ENCODE measurements at places on chromosomes 3 and 15. TPM values are rescaled to one million over a fixed set of nuclear protein-coding genes. Genes with fewer than 3 reads are reported as not detected.
A peak's percentile ranks its signal among the peaks of the same experiment; 100 is the strongest.

- H3K27ac ChIP-seq, result no peak overlapping the region
- DNase-seq, result no peak
- no peaks in the 10 kb centered on the region for H3K36me3 ChIP-seq
Measured at GRCh38 chr3:80238606-80239005, 470.8 kb upstream of the ROBO1 start.

GRCh38 chr3:51380601-51381332 lies 4.3 kb upstream of the MANF start:
- no peak for DNase-seq
- H3K36me3 ChIP-seq, result peaks cover 3% of the 10 kb centered on the region
- no peaks in the 10 kb centered on the region for H3K27me3 ChIP-seq
- H3K4me1 ChIP-seq, result peaks cover 8% of the 10 kb centered on the region
- H3K27ac ChIP-seq, result no peak overlapping the region

DNA sequence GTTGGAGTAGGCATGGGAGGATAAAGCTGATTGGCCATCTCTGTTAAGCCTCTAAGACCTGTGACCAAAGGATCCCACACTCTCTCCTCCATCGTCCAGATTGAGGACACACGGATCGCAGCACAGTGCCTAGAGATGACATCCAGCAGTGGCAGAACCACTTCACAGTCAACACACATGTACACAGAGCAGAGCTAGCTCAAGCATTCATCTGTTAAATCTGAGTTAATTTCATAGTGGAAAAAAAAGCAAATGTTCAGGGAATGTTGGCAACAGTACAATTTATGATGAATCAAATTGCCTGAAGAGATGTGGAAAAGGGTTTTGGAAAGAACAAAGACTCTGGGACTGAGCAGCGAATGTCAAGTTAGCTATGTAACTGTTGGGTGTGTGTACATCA lies 108.1 kb upstream of the PLAAT1 start:
- no peak overlapping the region for H3K27ac ChIP-seq
- no peak for DNase-seq
- peaks cover 16% of the 10 kb centered on the region for H3K27me3 ChIP-seq
- no peak overlapping the region for H3K4me3 ChIP-seq

GRCh38 chr3:8555113-8555661 lies 53.6 kb downstream of the LMCD1 start:
- H3K27me3 ChIP-seq, result no peaks in the 10 kb centered on the region
- DNase-seq, result no peak
- H3K4me1 ChIP-seq, result peaks cover 15% of the 10 kb centered on the region
- H3K4me3 ChIP-seq, result no peak overlapping the region
- no peak overlapping the region for H3K27ac ChIP-seq

CAPN3 gene
- total RNA-seq, result 12.3 TPM

SPINK8 gene
- total RNA-seq, result not detected

DNA sequence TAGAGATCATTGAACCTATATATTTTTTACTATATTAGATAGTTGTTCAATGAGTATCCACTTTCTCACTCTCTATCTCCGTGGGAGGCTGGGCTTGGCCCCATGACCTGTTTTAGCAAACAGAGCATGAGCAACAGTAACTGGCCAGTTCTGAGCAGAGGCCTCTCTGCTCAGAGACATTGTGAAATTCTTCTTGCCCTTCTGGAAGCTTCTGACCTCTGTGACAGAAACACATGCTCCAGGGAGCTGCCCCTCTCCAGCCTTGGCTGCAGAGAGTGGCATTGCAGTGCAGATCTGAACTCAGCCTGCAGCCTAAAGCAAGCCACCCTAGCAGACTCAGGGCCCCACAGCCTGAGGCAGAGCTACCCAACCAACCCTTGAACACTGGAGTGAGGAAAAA lies 20.5 kb downstream of the FAM240A start:
- no peak overlapping the region for H3K27ac ChIP-seq
- H3K36me3 ChIP-seq, result no peaks in the 10 kb centered on the region
- no peak for DNase-seq
- peaks cover 18% of the 10 kb centered on the region for H3K4me1 ChIP-seq
- peaks cover 4% of the 10 kb centered on the region for H3K27me3 ChIP-seq
- H3K4me3 ChIP-seq, result no peak overlapping the region

NR2F2 gene
- total RNA-seq, result 270 TPM

GRCh38 chr3:188345223-188345622 lies 191.3 kb downstream of the LPP start:
- peaks cover 3% of the 10 kb centered on the region for H3K36me3 ChIP-seq
- no peak for DNase-seq
- peaks cover 40% of the 10 kb centered on the region for H3K4me1 ChIP-seq
- H3K27me3 ChIP-seq, result no peaks in the 10 kb centered on the region
- no peak overlapping the region for H3K4me3 ChIP-seq
- H3K27ac ChIP-seq, result peak overlapping the region; percentile 52

GRCh38 chr15:58985443-58985842 lies 2.0 kb upstream of the RNF111 start:
- H3K27me3 ChIP-seq, result peaks cover 23% of the 10 kb centered on the region
- H3K4me1 ChIP-seq, result peaks cover 22% of the 10 kb centered on the region
- no peak for DNase-seq
- H3K4me3 ChIP-seq, result no peak overlapping the region
- H3K27ac ChIP-seq, result peak overlapping the region; percentile 81

GRCh38 chr3:140315955-140316354 lies 361.9 kb upstream of the TRIM42 start:
- H3K27ac ChIP-seq, result no peak overlapping the region
- no peaks in the 10 kb centered on the region for H3K36me3 ChIP-seq
- no peaks in the 10 kb centered on the region for H3K4me1 ChIP-seq
- H3K27me3 ChIP-seq, result peaks cover 12% of the 10 kb centered on the region

KIF7 gene
- 15.5 TPM for total RNA-seq

DNA sequence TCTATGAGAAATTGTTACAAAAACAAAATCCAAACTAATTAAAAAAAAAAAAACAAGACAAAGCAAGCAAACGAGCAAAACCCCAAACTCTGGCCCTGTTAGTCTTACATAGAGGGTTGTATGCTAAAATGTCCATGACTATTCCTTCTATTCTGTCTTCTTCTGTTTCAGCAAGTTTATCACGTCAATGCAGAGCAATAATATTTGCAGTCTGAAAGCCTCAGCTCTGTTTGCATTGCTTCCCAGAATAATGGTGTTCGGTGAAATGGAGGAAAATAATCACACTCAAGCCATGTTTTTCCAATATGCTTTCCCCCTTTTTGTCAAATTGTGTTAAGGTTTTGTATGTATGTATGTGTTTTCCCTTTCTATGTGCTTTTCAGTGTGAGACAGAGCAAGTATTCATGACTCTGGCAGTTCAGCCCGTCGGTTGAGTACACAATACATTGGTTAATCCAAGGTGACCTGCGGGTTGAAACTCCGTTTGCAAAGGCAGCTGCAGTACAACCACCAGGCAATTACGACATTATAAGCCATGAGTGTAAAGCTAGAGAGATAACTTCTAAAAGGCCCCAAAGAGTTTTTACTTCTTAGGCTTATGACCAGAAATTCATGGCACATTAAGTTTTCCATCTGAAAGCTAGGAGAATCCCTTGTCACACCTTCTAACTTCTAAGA lies 34.9 kb upstream of the MAGI1 start:
- peak overlapping the region; percentile 44 for H3K27ac ChIP-seq
- H3K36me3 ChIP-seq, result no peaks in the 10 kb centered on the region
- H3K4me3 ChIP-seq, result peak overlapping the region; percentile 2
- DNase-seq, result no peak

ISLR2 gene
- total RNA-seq, result 0.59 TPM

DNA sequence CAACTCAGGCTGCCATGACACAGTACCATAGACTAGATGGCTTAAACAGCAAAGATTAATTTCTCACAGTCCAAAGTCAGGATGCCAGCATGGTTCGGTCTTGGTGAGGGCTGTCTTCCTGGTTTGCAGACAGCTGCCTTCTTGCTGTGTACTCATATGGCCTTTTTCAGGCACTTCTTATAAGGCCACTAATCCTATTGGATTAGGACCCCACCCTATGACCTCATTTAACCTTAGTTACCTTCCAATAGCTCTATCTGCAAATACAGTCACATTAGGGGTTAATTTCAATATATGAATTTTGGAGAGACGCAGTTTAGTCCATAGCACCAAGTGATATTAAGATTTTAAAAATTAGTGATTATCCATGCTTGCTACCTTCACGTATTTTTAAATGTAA lies 297.8 kb downstream of the WDR72 start:
- H3K4me1 ChIP-seq, result peaks cover 9% of the 10 kb centered on the region
- H3K4me3 ChIP-seq, result no peak overlapping the region
- no peaks in the 10 kb centered on the region for H3K36me3 ChIP-seq
- peaks cover 30% of the 10 kb centered on the region for H3K27me3 ChIP-seq

GRCh38 chr3:196700801-196701200 lies 11.2 kb downstream of the CEP19 start:
- H3K4me1 ChIP-seq, result no peaks in the 10 kb centered on the region
- no peak for DNase-seq
- no peak overlapping the region for H3K27ac ChIP-seq
- H3K27me3 ChIP-seq, result no peaks in the 10 kb centered on the region
- H3K36me3 ChIP-seq, result no peaks in the 10 kb centered on the region

DNA sequence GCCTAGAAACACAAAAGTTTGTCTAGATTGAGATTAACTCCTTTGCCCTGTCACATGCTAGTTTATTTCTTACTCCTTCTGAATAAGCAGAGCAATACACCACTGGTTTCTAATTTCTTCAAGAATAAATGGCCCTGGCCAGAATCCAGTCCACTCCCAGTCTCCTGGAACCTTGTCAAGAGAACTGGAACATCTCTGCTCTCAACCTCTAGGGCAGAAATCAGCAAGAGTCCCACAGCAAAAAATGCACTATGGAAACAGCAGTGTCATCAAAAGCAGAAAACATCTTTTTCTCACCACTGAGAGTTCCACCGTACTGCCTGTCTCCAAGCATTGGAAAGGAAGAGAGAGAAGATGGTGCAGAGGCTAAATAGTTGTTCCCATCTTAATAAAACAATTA lies 35.9 kb upstream of the PPP2R3A start:
- H3K27me3 ChIP-seq, result no peaks in the 10 kb centered on the region
- H3K27ac ChIP-seq, result no peak overlapping the region
- H3K4me1 ChIP-seq, result peaks cover 3% of the 10 kb centered on the region
- DNase-seq, result no peak
- H3K4me3 ChIP-seq, result no peak overlapping the region

ZNF502 gene
- total RNA-seq, result not detected

DNA sequence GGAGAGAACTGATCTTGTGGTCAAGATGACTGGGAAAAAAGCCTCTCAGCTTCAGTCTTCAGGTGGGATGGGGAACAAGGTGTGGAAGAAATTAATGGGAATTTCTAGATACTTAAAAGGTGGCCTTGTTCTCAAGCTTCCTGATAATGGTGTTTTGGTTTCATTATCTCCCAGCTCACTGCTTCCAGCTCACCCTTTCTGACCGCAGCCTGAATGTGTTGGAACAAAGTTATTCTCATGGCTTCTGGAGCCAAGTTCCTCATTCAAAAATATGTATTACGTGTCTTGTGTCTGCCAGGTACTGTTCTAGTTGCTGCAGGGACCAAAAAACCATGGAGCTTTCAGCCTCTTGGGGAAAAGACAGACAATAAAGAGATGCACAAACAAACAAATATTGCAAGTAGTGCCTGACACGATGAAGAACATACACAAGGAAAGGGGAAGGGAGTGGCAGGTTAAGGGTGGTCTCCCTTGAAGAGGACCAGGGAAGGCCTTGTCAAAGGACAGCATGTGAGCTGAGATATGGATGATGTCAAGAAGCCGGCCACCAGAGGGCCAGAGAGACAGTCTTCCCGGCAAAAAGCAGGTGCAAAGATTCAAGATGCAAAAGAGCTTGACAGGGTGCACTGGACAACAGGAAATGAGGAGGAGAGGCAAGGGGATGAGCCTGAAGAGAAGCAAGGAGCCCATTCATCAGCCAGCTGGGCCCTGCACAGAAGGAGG lies 35.5 kb downstream of the ARRDC4 start:
- H3K27ac ChIP-seq, result no peak overlapping the region
- no peak overlapping the region for H3K4me3 ChIP-seq
- no peaks in the 10 kb centered on the region for H3K27me3 ChIP-seq
- no peak for DNase-seq
- no peaks in the 10 kb centered on the region for H3K4me1 ChIP-seq
- H3K36me3 ChIP-seq, result no peaks in the 10 kb centered on the region

POPDC2 gene
- total RNA-seq, result 1.4 TPM

INSYN1 gene
- 5.8 TPM for total RNA-seq

FHIT gene
- total RNA-seq, result 6.9 TPM

GRCh38 chr3:149609595-149609994 lies 48.2 kb downstream of the WWTR1 start:
- no peak for DNase-seq
- no peak overlapping the region for H3K4me3 ChIP-seq
- H3K27me3 ChIP-seq, result no peaks in the 10 kb centered on the region
- peaks cover 51% of the 10 kb centered on the region for H3K4me1 ChIP-seq

DNA sequence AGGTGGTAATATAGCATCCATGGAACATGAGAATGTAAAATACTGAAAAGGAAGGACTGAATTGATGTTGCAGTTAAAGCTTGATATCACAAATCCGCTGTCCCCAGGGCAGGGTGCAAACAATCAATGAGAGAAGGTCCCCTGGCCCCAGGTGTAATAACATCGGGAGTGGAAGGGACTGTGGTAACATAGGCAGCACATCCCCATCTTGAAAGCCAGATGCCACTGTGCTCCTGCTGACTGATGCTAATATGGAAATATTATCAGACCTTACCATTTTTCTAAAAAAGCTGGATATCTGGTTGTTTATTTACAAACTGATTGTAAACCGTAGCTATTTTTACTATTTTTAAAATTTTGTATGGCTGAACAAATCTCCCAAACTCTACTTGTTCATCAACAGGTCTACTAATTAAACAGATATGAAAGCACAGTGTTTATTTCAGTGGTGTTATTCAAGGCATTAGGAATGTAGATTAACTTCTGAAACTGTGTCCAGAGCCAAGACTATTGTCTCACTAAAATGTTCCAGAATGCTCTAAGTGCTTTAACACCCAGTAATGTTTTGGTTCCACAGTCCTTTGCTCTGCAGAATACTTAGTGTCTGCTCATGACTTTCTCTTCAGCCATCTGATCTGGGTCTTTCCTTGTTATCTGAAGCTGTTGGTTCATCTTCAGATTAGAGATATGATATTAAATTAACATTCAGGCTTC lies 386.0 kb upstream of the RARB start:
- no peak overlapping the region for H3K4me3 ChIP-seq
- DNase-seq, result no peak
- peaks cover 54% of the 10 kb centered on the region for H3K4me1 ChIP-seq

DNA sequence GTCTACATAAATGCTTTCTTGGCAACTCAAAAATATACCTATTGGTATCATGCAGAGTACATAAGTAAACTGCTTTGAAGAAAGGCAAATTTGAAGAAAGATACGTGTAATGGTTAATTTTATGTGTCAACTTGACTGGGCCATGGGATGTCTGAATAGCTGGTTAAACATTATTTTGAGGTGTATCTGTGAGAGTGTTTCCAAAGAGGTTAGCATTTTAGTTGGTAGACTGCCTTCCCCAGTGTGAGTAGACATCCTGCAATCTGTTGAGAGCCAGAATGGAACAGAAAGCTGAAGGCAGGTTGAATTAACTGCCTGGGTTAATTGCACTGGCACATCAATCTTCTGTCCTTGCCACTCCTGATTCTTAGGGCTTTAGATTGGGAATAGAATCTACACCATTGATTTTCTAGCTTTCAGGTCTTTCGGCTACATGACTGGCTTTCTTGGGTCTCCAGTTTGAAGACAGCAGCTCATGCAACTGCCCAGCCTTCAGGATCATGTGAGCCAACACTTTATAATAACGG lies 98.3 kb downstream of the CMSS1 start:
- peaks cover 26% of the 10 kb centered on the region for H3K4me1 ChIP-seq
- no peaks in the 10 kb centered on the region for H3K27me3 ChIP-seq
- no peak for DNase-seq
- H3K4me3 ChIP-seq, result no peak overlapping the region

Data from type B pancreatic cell (in vitro differentiated cells).